Pons (tissue), 1 donor: ENCODE measurements at places on chromosomes 3 and 15.
A peak's percentile ranks its signal among the peaks of the same experiment; 100 is the strongest.

DNA sequence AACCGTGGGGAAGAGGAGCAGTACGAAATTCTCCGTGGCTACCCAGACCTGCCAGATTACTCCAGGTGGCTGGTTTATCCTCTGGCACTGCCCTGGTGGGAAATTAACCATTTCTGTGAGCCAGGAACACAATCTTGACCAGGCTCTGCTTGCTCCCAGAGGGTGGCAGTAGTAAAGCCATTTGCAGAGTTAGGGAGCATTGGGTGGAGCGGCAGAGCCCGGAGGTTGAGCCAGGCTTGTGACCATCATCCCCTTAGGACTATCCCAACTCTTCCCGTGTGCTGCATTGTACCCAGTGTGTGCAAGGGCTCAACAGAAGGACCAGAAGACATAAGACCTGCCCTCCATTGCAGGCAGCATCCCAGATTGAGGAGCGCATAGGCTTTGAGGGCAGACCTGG is 5.3 kb downstream of the KNG1 start:
- DNase-seq: no peak

DNA sequence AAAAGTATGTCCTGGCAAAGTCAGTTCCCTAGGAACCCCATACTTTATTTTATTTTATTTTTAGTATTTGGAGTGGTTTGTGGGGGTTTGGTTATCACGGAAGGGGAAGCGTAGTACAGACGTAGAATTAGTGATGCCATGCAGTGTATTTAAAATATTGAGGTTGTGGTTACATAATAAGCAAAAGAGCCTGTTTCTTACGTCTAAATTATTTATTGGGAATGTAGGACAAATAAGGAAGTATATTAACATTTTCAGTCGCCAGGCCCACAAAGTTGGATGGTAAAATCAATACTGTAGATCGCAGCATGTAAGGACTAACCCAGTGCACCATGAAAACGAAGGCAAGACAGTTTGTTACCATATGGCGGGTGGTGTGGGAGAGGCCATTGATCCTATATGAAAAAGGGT is 558 bp downstream of the DTWD1 start:
- DNase-seq: peak; percentile 33

DNA sequence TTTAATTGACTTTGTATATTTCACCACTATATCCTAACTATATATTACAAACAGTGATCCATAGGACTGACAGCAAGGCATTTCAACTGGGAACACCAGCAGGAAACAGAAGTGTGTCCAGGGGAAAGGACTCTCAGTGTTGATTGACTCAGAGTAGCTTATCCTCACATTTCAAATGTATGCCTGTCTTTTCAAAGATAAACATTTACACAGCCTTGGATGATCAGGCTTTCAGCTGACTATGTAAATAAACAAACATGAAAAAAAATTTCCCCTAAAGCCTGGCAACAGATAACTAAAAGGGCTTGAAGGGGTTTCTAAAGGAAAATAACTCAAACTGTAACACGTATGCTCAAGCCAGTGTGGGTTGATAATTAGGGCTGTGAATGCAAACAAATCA is 321.8 kb downstream of the TBC1D5 start:
- no peak for DNase-seq

DNA sequence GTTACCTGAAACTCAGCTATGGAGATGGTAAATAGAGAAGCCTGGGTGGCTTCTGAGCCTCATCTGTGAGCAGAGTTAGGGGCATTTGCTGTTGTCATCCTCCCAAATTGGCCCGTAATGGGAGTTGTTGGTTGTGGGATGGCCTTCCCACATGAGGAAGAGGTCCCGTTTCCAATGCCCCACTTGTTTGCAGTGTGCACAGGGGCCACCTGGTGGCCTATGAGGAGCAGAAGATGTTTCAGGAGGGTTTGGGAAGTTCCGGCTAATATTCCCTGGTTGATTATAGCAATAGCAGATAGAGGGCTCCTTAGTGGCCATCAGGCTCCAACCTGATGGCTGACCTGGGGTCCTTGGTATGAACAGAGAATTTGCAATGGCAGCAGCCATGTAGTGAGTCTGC is 1546.5 kb downstream of the OTOL1 start:
- DNase-seq: no peak

DNA sequence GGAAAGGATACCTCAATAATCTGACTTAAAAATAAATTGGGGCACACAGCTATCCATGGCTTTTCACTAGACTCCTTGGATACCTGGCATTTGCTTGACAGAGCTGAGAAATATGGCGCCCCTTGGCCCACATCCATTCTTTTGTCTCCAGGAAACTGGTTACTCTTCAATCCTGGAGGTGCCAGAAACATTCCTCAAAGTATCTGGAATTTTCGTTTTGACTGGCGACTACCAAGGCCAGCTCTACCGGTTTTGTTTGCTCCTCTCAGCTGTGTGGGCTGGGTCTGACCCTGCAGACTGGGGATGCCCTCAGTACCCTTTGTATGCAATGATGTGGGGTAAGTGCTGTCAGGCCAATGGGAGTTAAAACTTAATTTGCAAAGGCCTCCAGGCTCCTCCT is 27.0 kb downstream of the KATNBL1 start:
- peak; percentile 15 for DNase-seq

DNA sequence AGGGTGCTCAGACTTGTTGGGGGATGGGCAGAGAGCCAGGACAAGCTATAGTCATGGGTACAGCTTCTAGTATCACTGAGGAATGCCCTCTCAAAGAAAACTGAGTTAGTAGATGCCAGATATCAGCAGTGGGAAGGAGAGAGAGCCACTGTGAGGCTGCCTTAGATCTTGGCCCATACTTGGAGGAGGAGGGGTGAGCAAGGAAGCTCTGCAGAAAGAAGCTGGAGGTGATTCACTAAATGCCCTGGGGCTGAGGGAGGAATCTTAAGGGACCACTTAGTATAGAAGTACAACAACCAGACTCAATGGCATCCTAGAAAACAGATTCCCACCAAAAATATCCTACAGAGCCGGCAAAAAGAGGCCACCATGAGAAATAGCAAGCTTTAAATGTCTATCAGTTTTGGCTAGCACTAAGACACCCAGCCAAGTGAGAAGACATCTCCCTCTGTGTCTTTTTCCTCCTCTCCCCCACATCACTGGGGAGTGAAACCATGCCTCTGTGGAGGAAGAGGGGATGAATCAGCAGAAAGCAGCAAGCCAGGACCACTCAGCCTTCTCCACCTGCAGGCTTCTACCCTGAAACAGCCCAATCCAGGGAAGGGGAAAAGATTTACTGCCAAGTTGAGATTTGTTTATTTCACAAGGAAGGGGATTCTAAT is 282.5 kb upstream of the STT3B start:
- no peak for DNase-seq

- DNase-seq: peak; percentile 81
These were observed 279.1 kb upstream of the THRB start for GRCh38 chr3:24773798-24774197.

DNA sequence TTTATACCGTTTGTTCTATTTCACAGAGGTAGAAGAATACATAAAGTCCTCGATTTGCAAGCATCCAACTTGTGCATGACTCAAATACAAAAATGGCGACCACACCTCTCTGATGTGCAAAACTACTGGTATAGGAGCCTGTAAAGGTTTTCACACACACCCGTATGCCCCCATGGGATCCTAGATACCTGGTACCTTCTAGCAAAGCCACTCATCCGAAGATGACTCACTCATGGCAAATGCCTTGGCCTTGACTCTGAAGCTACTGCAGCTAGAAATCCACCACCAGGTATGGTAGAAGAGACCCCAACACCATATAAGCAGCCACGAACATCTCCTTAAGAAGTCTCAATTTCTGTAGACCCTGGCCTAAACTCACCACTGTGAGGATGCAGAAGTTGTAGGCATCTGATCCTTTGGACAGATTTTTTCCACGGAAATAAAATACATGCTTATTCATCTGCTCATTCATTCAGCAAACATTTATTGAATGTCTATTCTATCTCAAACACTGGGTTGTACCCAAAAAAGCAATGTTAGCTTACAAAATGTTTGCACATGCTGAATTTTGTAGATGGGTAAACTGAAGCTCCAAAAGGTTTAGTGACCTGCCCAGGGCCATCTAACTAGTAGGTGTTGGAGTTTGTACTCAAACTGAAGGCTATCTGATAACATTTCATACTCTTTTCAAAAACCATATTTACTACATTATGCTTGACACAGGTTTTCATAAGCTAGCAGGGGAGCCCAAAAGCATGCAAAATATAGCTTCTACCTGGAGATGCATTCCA is 158.8 kb downstream of the RORA start:
- no peak for DNase-seq

GRCh38 chr3:87218560-87218959 is 8.5 kb upstream of the CHMP2B start:
- no peak for DNase-seq

DNA sequence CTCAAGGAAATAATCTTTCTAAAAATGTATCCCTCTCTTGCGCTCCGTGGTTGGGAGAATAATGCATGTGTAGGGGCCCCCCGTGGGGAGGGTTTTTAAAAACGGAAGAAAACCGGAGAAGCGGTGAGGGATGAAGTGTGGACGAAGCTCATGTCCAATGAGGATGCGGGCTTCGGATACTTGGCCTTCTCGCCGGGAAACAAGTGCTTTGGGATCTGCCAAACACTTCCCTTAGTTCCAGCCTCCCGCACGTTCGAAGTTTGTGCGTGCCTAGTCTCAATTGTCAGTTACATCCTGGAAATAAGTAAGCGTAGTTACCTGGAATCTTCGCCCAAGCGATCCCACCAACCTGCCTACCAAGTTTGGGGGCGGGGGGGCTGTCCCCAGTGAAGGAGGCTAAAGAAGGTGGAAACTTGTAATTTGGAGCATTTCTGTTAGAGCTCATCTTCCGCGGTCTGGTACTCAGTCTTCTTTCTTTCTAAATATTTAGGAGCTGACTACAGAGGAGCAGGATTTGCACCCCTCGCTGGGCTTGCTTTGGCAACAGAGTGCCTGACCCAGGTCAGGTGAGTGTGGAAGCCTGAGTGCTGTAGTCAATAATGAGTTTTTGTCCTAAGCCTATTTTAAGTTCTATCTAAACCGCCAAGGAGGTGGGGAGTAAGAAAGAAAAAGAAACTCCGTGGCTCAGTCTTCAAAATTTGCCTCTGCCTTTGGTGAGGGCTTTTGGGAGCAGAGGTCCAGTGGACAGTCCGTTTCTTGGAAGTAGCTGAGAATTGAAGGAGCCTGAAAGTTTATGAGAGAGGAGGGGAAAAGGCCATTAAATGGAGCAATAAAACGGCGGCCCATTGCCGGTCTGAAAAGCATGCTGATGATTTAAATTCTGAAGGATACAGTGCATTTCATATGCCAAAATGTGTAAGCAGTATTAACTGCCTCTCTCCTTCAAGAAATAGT is 1.1 kb downstream of the ITPR1 start:
- DNase-seq: no peak

GRCh38 chr15:42145546-42146455 is 10.6 kb downstream of the PLA2G4F start:
- DNase-seq: no peak

DNA sequence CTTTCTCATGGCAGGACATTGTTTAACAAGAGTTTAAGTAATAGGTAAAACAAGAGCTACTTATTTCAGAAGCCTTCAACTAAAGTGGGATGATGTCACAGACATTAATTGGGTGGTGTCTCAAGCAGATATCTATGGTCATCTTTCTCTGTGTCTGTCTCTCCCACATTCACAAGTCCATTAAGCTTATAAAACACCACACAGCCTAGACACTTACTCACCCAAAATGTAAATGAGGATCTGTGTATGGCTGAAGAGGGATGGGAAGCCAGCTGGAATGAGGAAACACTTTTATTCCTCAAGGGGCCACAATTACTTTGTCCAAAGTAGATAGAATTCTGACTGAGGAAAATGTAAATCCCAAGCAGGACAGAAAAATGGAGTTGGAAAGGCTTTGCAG is 183.8 kb downstream of the THRB start:
- DNase-seq: no peak

- no peak for DNase-seq
These were observed 698.7 kb downstream of the FHIT start for GRCh38 chr3:60552581-60552980.

DNA sequence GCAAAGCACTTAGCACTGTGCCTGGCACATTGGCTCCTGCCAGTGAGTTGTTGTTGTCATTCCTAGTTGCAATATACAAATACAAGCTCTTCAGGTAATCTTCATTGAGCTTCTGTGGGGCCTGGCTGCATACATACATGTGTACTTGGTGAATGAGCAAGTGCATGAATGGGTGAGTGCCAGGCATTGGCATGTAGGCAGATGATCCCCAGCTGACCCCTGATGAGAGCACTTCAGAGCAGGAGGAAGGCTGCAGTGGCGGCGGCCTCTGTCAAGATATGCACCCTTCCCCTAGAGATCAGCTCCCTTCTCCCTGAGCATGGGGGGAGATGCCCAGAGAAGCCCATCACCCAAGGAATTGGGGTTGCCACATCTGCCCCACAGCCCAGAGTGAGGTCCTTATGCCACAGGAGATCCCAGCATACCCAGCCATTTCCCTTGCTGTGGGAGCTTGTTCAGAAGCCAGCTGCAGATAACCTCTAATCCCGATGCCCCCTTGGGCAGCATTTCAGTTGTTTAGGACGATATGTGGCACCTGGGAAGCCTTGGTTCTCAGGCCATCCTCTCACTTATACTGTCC is 8.8 kb downstream of the CACNA2D3 start:
- no peak for DNase-seq

GRCh38 chr3:143628971-143629370 is 219.3 kb downstream of the SLC9A9 start:
- DNase-seq: no peak

DNA sequence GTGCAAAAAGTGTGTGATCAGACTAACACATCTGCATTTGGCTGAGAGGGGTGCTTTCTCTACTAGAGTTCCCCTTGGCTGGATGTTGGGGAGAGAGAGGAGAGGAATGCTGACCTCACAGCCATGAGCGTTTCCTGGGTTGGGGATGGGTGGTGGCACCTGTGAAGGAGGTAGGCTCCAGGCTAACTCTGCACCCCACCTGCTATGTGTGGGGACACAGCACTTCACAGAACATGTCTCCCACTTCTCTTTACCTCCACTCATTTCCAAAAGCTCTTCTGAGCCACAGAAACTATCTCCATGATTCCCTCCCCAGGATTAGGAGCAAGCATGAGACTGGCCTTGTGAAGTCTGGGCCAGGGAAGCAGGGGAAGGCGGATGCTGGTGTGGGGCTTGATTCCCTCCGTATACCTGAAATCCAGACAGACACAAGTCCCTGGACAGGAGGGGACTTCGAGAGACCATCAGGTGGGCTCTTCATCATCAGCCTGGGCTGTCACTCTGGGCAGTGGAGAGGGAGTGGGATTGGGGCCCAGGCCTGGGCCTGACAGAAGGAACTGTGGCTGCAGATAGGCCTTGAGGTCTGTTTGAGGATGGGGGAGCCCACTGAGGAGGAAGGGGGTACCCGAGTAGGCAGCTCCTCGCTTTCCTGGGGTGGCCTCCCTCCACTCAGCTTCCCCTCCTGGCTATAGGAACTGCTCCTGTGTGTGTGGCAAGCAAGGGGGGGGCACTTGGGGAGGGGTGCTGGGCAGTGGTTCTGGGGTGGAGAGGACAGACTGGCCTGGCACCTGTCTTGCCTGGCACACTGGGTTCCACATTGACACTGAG is 40.7 kb downstream of the FEM1B start:
- no peak for DNase-seq

- DNase-seq: peak; percentile 37
These were observed 93.7 kb downstream of the RAD18 start for GRCh38 chr3:8869613-8870012.

GRCh38 chr3:125185805-125186204 is 26.7 kb downstream of the SLC12A8 start:
- DNase-seq: no peak
